ENCODE measurements at places on chromosomes 1 and 21. TPM values are rescaled to one million over a fixed set of nuclear protein-coding genes. Genes with fewer than 3 reads are reported as not detected.

Gene HRNR
- total RNA-seq = not detected

Gene FCMR
- total RNA-seq = 3.5 TPM

Gene AMPD1
- total RNA-seq = not detected

Gene RHCE
- 0.10 TPM for total RNA-seq

Gene ZYG11B
- total RNA-seq = 15.7 TPM

Gene C4BPA
- total RNA-seq = not detected

Gene FCRL3
- total RNA-seq = not detected

Gene TPTE
- total RNA-seq = not detected

Gene IVL
- 2.1 TPM for total RNA-seq

Gene BMP8A
- not detected for total RNA-seq

Gene NDUFS5
- 354 TPM for total RNA-seq

Gene DESI2
- 47.8 TPM for total RNA-seq

Gene LCE6A
- 0.18 TPM for total RNA-seq

Gene SYT6
- total RNA-seq = not detected

Gene PLA2G5
- not detected for total RNA-seq

Gene LCE1F
- total RNA-seq = 0.42 TPM

Gene TNNI3K
- not detected for total RNA-seq

Gene SRM
- 153 TPM for total RNA-seq

Gene LENEP
- total RNA-seq = not detected

Gene SELENBP1
- 1.6 TPM for total RNA-seq

Gene AMIGO1
- 0.82 TPM for total RNA-seq
